NCI-H1694 (cell line): ENCODE measurements at places on chromosomes 4 and X.

- no peak for DNase-seq
These were observed 9.5 kb downstream of the XPNPEP2 start for GRCh38 chrX:129748305-129748704.

GRCh38 chr4:16820329-16820728, 78.1 kb downstream of the LDB2 start:
- no peak for DNase-seq

- DNase-seq, result no peak
These were observed 68.3 kb downstream of the ABLIM2 start for GRCh38 chr4:8090312-8090711.

DNA sequence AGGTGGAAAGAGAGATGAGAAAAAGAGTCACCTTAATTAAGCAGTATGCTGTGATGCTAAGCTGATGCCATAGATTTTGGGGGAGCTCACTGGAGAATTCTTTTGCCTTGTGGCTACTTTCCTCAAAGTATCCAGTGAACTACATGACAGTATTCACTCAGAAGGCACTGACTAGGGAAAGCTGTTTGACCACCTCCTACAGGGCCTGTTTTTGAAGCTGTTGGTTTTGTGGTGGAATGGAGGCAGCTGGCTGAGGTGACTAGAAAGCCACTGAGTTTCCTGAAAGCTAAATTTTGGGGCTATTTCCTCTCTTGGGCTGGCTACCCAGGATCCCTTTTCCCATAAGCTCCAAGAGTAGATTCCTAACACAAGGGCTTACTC, 124.8 kb upstream of the EOLA2 start:
- no peak for DNase-seq

- no peak for DNase-seq
These were observed 5.9 kb downstream of the ZFYVE28 start for GRCh38 chr4:2412534-2412884.

DNA sequence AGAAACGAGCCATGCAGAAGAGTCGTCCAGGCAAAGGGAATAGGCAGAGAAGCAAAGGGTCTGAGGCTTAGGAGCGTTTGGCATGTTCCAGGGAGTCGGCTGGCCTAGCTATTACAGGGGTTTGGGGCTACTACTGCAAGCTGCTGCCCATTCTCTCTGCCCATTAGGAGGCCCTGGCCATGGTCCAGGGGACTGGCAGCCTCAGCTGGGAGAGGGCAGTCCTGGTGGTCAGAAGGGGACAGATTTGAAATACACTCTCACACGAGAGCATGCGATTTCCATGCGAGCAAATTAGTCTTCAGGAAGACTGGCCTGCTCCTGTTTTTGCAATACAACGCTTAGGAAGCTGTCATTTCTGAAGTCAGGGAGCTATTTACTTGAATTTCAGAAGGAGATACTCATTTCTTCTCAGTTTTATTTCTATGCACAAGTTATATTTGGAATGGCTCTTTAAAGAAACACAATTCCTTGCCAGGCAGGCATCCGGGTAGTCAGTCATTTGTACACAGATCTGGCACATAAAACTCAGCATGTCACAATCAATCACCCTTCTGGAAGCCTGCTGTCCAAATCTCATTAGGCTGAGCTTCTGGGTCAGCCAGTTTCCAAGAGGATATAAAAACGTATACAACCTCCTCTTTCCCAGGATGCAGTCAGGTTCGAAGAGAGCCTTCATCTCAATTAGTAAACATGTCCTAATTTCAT, 27.0 kb downstream of the PROM1 start:
- DNase-seq, result no peak

- no peak for DNase-seq
These were observed 689 bp downstream of the SSR4 start for GRCh38 chrX:153794897-153795816.

- no peak for DNase-seq
These were observed 18.3 kb downstream of the PNMA6E start for GRCh38 chrX:153382563-153383482.

DNA sequence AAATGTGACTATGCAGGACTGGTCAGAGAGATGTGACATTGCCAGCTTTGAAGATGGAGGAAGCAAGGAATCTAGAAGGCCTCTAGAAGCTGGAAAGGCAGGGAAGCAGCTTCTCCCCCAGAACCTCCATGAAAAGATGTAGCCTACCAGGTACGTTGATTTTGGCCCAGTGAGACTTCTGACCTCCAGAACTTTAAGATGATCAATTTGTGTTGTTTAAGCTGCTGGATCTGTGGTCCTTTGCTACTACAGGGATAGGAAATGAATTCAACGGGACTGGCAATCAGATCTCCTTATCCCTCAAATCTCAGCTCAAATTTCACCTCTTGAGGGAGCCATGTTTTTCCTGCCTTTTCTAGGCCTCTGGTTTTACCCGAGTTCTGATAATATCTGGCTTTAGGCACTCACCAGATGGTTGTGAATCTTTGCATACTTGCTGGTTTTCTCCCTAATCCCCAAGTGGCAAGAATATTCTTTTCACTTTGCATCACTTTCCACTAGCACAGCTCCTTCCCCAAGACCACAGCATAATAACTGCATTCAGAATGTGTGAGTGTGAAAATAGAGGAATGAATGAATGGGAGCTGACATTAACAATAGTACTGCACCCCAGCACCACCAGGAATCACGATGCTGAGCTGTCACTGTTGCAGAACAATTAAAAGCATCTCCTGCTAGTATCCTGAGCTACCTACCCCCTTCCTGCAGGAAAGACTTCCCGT, 25.5 kb upstream of the TMSB4X start:
- no peak for DNase-seq

GRCh38 chr4:37892641-37893040, 1.8 kb downstream of the TBC1D1 start:
- DNase-seq, result no peak

- DNase-seq, result no peak
These were observed 26.6 kb downstream of the TRIML2 start for GRCh38 chr4:188082796-188083195.

- peak; percentile 97 for DNase-seq
These were observed 160.8 kb downstream of the NAA11 start for GRCh38 chr4:79164907-79165610.

DNA sequence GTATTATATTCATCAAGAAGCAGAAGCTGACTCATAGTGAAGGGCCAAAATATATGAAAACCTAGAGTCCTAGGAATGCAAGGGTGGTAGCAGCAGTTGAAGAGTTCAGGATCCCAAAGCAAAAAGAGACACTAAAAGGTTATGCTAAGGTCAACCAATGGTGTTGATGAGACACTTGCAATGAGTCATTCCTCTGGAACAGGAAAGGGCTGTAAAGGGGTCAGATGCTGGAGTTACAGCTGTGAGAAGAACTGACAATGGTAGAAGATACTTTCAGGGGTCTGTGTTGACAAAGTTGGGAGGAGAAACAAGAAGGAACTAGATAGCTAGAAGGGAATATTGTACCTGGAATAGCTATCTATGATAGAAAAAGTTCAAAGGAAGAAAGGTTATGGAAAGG, 47.5 kb downstream of the ZGRF1 start:
- DNase-seq, result no peak

DNA sequence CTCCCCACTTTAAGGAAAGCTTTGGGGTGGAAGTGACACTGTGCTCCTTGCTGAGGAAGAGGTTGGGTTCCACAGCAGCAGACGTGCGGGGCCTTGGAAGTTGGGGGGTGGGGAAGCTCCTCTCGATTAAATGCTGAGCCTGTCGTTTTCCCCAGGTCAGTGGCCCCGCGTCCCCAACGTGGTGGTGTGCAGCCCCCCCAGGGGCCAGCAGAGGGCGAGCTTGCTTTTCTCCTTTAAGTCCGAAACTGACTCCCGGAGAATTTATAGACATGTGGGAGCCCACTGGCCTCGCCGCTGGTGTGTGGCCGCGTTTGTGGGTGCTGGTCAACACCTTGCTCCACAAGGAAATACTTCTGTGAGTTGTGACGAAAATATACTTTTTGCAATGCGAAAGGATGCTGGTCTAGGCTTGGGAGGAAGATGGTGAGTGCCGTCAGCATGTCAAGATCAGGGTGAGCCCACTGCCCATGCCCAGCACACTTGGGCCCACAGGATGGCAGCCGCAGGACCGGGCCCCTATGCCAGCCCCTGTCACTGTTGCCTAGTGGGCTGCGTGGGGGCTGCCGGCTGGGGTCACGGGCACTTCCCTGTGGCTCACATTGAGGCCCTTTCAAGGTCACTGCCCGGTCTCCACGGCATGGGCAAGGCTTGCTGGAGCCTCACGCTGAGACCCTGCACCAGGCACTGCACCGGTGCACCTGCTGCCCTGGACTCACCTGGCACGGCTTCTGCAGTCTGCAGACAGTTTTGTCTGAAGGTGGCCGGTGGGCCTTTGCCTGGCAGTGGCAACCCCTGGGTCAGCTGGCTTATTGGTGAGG, 9.4 kb downstream of the UVSSA start:
- DNase-seq, result no peak

DNA sequence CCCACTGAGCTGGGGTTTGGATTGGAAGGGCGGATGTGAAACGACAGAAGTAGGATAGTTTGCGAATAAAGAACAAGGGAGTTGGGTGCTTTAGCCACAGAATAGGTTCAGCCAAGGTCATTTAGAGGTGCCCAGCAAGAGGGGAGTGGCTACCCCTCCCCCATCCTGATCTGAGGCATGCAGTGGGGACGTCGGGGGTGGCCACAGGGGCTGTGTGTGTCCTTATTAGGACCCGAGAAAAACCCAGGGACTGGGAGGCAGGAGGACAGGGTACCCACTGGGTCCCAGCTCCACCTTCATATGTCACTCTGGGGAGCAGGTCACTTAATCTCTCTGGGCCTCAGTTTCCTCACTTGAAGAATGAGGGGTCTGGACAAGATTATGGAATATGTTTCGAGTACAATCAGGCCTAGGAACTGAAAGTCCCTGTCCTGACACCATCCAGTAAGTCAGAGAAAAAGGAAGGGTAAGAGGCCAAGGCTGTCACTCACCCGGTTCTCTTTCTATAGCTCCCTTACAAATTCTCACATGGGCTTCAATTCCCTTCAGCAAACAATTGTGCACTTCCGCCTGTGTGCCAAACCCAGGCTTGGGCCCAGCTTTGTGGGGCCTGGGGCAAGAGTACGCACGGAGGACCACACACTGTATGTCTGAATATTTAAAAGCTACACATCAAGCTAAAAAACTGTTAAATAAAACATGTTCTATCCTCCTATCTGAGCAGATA, 4.2 kb upstream of the NYX start:
- DNase-seq, result no peak

GRCh38 chr4:35342833-35343232, 901.5 kb downstream of the ARAP2 start:
- DNase-seq, result no peak

- no peak for DNase-seq
These were observed 467.1 kb downstream of the NAF1 start for GRCh38 chr4:162699629-162700028.

GRCh38 chr4:19971829-19972228, 279.9 kb upstream of the SLIT2 start:
- no peak for DNase-seq

- no peak for DNase-seq
These were observed 620.6 kb downstream of the BCOR start for GRCh38 chrX:39477031-39477761.

GRCh38 chrX:11678158-11678557, 12.4 kb upstream of the ARHGAP6 start:
- no peak for DNase-seq

DNA sequence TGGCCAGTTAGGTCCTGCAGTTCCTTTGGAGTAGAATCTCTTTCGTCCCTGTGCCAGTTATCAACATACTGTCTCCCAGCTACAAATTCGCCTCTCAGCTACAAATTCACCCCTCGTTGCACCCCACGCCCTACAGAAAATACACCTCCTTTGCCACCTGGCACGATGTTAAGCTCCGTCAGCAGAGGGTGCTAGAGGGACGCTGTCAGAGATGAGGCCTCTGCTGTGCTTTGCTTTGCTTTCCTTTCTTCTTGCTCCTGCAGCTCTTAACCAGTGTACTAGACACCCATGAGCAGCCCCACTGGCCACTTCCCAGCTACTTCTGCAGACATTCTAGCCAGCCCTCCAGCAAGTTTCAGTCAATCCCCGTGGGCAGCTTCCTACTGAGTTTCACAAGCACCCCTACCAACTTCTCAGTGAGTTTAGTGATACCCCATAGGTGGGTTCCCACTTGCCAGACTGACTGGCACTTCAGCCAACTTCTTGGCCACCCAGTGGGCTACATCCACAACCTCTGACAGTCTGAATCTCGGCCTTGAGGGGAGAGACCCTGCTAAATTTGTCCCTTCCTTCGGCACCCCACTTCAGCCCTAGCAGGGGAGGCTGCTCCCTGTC, 21.8 kb downstream of the HAUS3 start:
- DNase-seq, result peak; percentile 58

DNA sequence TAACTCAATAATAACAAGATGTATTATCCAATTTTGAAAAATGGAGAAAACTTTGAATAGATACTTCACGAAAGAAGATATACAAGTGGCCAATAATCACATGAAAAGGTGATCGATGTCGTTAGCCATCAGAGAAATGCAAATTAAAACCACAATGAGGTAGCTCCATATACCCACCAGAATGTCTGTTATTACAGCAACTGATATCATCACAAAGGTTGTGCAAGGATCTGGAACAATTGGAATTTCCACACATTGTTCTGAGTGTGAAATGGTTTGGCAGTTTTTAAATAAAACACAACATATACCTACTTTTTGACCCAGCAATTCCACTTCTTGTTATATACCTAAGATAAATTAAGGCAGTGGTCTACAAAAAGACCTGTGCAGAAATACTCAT, 71.7 kb downstream of the IRS4 start:
- no peak for DNase-seq
